ENCODE measurements at places on chromosomes 7 and 10.

DNA sequence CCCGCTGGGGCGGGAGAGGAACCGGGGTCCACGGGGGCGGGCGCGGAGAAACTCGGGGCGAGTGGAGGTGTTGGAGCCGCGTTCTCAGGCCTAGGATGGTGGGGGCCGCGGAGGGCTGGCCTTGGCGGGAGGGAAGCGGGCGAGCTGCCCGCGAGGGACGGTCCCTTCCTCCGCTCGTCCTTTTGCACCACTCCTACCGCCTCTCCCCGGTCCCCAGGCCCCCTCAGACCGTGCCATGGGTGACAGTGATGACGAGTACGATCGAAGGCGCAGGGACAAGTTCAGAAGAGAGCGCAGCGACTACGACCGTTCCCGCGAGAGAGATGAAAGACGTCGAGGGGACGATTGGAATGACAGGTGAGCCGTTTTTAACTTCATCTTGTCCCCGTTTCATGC lies 451 bp downstream of the SRRT start:
- peak; percentile 30 for DNase-seq

DNA sequence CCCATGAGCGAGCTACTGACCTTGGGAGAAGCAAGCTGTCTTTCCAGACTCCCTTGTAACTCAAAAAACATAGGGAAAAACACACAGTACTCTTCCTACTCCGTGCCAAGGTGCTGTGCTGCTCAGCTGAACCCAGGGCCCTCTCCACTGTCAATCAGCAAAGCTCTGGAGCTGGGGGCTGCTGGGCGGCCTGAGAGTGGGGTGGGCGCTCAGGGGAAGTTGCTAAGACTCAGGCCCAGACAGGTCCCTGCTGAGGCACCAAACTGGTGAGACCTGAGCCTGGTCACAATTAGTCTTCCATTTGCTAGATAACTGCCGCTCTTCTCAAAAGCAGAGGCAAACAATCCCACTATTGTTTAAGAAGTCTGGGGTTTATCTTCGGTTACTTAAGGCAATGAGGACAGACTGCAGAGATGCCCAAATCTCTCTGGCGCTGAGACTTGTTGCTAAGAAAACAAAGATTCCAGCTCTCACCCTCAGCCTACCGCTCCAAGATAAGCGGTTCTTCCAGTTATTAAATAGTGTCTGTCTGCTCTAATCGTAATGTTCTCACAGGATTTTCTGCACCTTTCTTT lies 22.0 kb downstream of the STEAP1B start:
- DNase-seq = no peak

- peak; percentile 33 for DNase-seq
Observed at GRCh38 chr10:70461397-70462348, 16.9 kb upstream of the PALD1 start.

- DNase-seq = no peak
Observed at GRCh38 chr7:14855033-14855794, 47.3 kb downstream of the DGKB start.

DNA sequence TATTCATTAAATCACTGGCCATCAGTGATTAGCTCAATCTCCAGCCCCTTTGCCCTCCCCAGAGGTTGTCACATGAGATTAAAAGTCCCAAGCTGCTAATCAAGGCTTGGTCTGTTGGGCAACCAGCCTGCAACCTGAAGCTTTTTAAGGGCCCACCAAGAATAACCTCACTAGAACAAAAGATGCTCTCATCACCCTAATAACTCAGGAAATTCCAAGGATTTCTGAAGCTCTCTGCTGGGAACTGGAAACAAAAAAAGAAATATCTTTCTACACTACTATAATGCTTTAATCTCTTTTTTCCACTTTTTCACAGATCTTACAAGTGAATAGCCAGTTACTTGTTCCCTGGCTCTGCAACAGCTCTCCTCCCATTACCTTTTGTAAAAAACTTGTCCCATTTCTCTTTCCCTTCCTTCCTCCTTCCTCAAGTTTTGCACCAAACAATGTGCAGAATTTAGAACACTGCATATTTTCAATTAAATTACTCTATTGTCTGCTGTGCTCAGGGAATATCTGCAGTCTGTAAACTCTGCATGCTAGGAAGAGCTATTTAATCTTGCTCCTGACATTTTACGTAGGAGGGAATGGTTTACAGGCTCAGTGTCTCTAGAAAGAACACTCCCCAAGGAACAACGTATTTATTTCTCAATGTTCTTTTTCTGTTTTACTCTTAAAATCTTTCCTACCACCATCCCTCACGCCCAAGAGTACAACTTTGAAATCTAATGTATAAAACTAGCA lies 169.1 kb downstream of the IMMP2L start:
- no peak for DNase-seq

DNA sequence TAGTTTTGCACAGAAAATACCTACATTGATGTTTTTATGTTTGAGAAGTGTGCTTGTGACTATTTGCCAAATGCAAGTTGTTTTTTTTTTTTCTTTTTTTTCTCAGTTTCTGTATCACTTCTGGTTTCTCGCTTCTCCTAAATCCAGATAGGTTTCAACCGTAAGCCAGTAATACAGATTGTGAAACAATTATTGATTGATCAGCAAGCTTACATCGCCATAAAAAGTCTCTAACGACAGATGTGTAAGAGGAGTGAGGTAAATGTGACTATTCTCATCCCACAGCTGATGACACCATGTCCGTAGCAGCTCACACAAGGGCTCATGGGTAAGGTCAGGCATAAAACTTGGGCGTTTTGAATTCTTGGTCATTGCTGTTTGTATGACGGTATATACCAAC lies 202.8 kb upstream of the AKR1E2 start:
- DNase-seq = no peak

DNA sequence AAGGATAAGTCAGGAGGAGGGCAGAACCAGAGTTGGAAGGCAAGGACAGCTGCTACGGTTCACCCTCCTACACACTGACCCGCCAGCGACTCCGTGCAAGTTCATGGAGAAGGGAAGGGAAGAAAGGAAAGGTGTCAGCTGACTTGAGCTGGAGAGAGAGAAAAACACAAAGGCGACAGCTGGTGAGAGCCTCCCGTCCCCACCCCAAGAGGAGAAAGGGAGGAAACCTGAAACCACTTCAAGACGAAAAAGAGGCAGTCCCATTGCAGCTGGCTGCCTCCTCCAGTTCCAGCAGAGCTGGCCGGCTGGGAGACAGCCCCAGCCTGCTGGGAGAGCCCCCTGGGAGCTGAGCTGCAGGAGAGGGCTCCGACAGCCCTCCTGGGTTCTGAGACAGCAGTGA lies 75.2 kb downstream of the PARD3 start:
- DNase-seq = no peak

- no peak for DNase-seq
Observed at GRCh38 chr10:95253007-95253406, 37.8 kb downstream of the PDLIM1 start.

- DNase-seq = no peak
Observed at GRCh38 chr10:123399276-123399839, 245.2 kb downstream of the BUB3 start.

- no peak for DNase-seq
Observed at GRCh38 chr10:37434091-37434490, 308.7 kb downstream of the ANKRD30A start.

- DNase-seq = no peak
Observed at GRCh38 chr10:50619166-50619565, 4.6 kb downstream of the SGMS1 start.

DNA sequence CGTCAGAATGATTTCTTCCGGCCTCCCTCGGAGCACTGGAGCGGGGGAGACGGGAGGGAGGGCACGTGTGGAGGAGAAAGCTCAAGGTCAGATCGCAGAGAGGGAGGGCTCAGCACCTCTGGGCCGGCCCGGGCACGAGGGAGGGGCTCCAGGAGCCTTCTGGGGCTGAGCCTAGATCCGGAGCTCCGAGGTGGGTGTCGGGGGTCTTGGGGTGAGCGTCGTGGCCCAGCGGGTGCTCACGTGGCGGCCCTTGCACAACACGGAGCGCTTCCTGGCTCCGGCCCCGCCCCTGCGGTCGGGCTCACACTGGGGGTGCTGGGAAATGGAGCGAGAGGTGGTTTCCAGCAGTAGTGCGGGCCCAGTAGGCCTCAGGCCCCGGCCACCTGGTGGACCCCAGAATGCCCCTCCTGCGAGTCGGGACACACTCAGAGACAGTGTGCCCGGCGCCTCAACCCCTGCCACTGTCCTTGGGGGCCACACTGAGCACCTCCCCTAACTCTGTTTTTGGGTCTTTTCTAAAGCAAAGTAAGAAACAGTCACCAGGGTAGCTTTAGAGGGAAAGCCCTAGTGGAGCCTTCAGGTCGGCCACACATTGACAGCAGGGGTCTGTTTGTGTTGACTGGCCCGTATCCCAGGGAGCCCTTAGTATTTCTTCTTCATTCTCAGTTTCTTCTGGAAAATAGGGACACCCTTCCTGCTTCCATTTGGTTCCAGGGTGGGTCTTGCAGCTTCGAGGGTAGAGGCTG lies 798 bp downstream of the PPIF start:
- peak; percentile 76 for DNase-seq

DNA sequence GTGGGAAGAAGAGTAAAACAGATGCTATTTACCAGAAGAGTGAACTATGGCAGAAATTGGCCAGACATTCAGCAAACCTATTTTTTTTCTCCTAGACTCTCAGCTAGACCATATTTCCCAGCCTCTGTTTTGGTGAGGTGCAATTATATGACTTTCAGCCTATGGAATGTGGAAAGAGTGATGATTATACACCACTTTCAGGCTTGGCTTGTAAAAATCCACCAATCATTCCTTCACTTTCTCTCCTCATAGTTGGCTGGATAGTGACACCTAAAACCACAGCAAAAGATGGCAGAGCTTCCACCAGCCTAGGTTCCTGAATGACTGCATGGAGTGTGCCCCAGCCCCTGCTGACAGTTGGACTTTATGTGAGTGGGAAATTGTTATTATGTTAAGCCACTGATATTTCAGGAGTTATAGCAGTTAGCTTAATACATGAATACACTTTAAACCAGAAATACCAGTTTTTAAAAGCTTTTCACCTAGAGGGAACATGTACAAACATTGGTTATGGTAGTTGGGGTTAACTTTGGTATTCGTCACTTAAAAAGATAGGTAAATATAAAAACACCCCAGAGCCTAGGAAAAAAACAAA lies 19.1 kb upstream of the TNKS2 start:
- no peak for DNase-seq

Data from CD4-positive, alpha-beta T cell treated with Interleukin-4 for 4 hours (primary cell).